HFFc6 (cell line): ENCODE measurements at places on chromosomes 16 and 17. TPM values are rescaled to one million over a fixed set of nuclear protein-coding genes. Genes with fewer than 3 reads are reported as not detected.

DNA sequence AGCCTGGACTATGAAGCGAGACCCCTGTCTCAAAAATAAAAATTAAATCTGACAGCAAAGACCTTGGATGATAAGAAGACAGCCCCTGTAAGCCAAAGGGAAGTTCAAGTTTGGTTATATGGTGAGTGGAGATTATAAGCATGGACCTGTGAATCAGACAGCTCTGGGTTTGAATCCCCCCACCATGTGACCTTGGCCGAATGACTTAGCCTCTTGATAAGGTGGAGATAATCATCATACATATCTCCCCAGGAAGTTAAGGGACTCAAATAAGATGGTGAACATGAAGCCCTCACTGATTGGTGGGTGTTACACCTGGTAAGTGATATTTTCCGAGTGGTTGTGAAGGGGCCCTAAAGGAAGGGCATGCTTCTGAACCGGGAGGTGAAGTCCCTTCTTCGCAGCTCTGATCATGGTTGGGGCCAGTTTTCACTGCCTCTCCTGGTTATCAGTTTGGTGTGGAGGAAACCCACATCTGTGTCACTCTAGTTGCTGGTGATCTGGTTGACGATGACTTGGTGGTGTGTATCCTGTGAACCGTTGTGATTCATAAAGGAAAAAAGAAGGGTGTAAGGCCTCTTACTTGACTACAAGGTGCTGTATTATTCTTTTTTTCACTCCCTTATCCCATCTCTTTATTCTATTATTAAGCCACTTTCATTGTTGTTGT, 61.7 kb upstream of the CLEC18A start:
- H3K27ac ChIP-seq, result no peak overlapping the region
- no peak for DNase-seq

GRCh38 chr17:6666077-6666521, 14.5 kb downstream of the C17orf100 start:
- no peak overlapping the region for H3K27ac ChIP-seq
- H3K4me1 ChIP-seq, result no peaks in the 10 kb centered on the region; the same call in none of the 2 replicates
- H3K4me3 ChIP-seq, result no peak overlapping the region
- peaks cover 16% of the 10 kb centered on the region for H3K27me3 ChIP-seq

The KRT23 gene
- not detected in 3 replicates for total RNA-seq

DNA sequence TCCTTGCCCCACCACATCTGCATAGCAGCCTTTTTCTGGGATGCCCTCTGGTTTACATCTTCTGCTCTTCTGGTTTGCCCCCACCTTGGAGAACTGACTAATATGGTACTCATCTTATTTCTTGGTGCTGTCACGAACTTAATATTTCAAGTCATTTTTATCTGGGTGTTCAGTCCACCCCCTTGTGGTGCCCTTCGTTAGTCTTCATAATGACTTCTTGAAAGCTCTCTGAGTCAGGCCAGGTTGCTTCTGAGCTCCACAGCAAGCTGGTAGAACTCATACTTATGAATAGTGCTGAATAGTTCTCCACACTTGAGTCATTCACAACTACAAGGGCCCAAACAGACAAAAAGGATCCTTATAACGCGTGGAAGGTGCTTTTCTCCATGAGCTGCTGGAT, 35.8 kb upstream of the TEKT3 start:
- peaks cover 29% of the 10 kb centered on the region for H3K4me1 ChIP-seq
- H3K27ac ChIP-seq, result peak overlapping the region; percentile 71
- H3K27me3 ChIP-seq, result no peaks in the 10 kb centered on the region; the same call in 1 of the 2 replicates
- DNase-seq, result peak; percentile 90

DNA sequence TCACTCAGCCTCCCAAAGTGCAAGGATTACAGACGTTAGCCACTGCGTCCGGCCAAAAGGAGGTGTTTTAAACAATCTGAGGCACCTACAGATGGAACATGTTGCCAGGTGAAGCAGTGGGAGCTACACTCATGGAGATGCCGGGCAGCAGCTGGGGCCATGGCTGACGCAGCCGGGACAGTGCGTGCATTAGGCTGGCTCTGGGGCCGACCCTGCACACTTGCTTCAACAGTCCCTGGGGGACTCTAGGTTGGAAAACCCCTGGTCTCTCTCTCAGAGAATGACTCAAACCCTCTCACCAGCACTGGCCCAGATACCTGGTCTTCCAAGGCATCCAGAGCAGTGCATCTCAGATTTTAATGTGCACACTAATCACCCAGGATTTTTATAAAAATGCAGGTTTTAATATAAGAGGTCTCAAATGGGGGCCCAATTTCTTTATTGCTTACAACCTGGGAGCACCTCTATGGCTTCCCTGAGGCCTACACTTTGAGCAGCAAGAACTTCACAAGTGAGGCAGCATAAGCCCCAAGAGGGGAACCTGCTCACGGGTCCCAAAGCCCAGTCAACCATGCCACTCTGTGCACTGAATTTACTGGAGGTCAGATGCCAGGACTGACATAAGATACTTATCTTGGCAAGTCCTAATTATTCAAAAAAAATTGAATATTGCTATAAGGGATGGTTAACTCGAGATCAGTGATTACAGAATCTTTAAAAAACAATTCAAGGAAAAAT, 70.8 kb upstream of the TRAP1 start:
- no peak overlapping the region for H3K4me3 ChIP-seq
- H3K27me3 ChIP-seq, result peaks cover 7% of the 10 kb centered on the region; the same call in 1 of the 2 replicates
- H3K36me3 ChIP-seq, result peaks cover 29% of the 10 kb centered on the region
- no peak overlapping the region; the same call in 1 of the 2 replicates for H3K27ac ChIP-seq

DNA sequence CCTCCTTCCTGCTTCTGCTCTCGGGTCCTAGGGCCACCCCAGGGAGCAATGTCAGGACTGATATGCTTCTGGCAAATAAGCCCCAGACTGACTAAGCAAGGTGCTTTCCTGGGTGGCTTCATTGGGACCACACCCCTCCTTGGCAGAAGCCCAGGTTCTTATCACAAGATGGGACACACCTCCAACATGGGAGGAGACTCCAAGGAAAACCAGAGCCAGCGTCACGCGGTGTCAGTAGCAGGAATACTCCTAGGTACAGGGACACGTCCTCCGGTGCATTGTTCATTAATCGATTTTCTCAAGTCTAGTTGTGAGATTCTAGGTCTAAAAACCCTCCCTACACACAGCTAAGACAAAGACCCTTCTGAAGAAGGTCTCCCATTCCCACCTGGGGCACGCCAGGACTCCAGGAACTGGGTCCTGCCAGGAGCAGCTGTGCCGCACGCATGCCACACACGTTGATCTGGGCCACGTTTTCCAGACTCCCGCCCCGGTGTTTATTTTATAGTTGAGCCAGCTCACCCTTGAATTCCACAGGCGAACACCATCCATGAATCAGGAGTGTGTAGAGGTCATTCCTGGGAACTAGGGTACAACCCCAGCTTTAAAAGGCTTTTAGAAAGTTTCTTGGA, 30.8 kb downstream of the FA2H start:
- DNase-seq, result peak; percentile 47
- peaks cover 1% of the 10 kb centered on the region; the same call in 1 of the 2 replicates for H3K27me3 ChIP-seq
- no peaks in the 10 kb centered on the region for H3K36me3 ChIP-seq
- peak overlapping the region; percentile 53 for H3K4me3 ChIP-seq
- H3K27ac ChIP-seq, result peak overlapping the region; percentile 40; the same call in 1 of the 2 replicates

DNA sequence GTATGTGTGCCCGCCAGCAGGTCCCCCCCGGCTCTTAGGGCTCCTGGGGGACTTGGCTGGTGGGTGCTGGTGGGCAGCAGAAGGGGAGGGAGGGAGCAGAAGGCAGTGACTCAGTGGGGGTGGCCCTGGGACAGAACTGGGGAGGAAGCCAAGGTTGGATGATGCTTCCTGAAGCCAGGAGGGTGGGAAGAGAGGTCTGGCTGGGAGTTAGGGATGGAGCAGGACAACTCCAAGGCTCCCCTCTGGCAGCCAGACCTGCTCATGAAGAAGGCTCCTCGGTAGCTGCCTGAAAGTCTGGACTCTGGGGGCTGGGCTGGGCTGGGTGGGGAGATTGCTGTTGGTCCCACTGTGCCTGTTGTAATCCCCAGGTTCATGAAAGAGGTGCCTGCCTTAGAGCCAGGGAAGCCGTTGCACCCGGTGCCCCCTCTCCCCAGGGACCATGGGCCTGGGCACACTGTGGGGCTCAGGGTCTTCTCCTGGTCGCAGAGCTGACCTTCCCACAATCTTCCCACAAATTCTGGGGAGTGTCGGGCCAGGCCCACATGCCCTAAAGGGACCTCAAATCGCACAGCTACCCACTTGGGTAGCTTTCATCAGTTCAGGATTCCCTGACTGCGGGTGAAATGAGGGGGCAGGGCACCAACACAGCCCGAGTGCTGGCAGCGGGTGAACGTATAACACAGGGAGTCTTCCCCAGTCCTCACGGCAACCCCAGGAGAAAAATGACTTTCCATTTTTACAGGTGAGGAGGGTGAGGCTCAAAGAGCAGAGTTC, 1.1 kb upstream of the PLEKHG4 start:
- peak; percentile 75 for DNase-seq
- H3K4me3 ChIP-seq, result peak overlapping the region; percentile 86
- H3K4me1 ChIP-seq, result peaks cover 33% of the 10 kb centered on the region
- H3K27me3 ChIP-seq, result peaks cover 1% of the 10 kb centered on the region; the same call in 1 of the 2 replicates
- peak overlapping the region; percentile 99 for H3K27ac ChIP-seq
- H3K36me3 ChIP-seq, result peaks cover 8% of the 10 kb centered on the region

The ZNF785 gene
- 8.1 to 9.5 TPM (median 9.4 TPM) in 3 replicates for total RNA-seq

The WWOX gene
- 1.2 and 2.1 TPM in 2 replicates for total RNA-seq

DNA sequence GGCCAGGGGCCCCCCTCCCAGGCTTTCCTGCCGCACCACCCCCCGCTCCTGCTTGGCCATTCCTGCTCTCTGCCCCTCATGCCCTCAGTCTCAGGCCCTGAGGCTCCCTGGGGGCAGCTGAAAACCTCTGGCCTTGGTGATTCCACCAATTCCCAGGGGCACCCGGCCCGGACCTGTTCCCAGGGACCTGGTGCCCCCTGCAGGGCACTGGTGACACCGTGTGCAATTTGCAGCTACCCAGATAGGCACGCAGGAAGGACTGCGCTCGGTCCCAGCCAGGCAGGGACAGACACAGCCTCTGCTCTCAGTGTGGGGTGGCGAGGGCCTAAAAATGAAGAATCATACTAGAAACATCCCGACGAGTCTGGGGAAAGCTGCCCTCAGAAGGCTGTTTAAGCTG, 13.4 kb downstream of the WFDC1 start:
- H3K27me3 ChIP-seq, result peaks cover 33% of the 10 kb centered on the region
- peak; percentile 25 for DNase-seq
- H3K4me3 ChIP-seq, result no peak overlapping the region
- H3K36me3 ChIP-seq, result no peaks in the 10 kb centered on the region
- H3K4me1 ChIP-seq, result peaks cover 11% of the 10 kb centered on the region
- H3K27ac ChIP-seq, result no peak overlapping the region

DNA sequence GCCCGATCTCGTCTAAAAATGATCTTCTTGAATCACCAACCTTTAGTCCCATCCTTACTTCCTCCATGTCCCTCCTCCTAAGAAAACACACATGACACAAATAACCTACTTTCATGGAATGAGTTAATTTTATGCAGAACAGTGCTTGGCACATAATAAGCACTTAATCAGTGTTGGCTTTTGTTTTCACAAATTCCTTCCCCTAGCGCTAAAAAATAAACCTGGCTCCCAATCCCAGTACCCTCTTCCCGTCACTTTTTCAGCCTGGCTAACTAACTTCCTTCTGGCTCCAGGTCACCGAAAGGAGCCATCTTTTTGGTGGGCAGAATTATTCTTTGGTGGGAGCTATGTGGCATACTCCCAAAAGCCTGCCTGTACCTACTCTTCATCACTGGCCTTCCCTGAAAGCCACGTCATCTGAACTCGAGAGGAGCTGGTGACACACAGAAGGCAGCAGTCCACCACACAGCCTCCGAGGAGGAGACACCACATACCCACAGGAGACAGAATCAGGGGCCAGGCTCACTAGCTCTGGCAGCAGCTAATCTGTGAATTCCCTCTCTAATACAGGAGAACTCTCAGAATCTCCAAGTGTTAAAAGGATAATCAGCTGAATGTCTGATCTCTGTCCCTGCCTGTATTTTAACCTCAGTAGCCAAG, 114.5 kb downstream of the SMG6 start:
- H3K27ac ChIP-seq, result peak overlapping the region; percentile 98
- H3K4me1 ChIP-seq, result peaks cover 55% of the 10 kb centered on the region
- peaks cover 61% of the 10 kb centered on the region for H3K36me3 ChIP-seq
- DNase-seq, result no peak
- no peak overlapping the region for H3K4me3 ChIP-seq

DNA sequence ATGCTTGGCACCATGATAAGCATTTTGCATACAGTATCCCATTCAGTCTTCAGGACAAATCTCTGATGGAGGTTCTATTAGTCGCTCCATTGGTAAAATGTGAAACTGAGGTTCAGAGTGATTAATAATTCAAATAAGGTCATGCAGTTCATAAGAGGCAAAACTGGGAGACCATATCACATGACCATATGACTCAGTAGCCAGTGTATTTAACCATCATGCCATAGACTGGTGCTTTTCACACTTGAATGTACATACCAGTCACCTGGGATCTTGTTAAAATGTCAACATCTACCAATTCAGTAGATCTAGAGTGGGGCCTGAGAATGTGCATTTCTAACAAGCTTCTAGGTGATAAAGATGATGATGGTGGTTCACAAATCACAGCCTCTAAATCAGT, 4.3 kb downstream of the ACSM3 start:
- peaks cover 10% of the 10 kb centered on the region for H3K4me1 ChIP-seq
- DNase-seq, result no peak
- H3K27ac ChIP-seq, result no peak overlapping the region

- no peaks in the 10 kb centered on the region for H3K36me3 ChIP-seq
- peaks cover 6% of the 10 kb centered on the region for H3K27me3 ChIP-seq
- DNase-seq, result no peak
These were observed 51.2 kb upstream of the TOB1 start for GRCh38 chr17:50917418-50917743.

GRCh38 chr17:62856594-62856993, 48.5 kb upstream of the MARCHF10 start:
- H3K27me3 ChIP-seq, result peaks cover 7% of the 10 kb centered on the region
- H3K4me3 ChIP-seq, result no peak overlapping the region
- DNase-seq, result no peak

The UBALD1 gene
- total RNA-seq, result 27.6 and 27.7 TPM in 2 replicates

The TNFAIP1 gene
- 76.0 to 86.2 TPM (median 78.4 TPM) in 3 replicates for total RNA-seq

The OTOP2 gene
- total RNA-seq, result not detected in 3 replicates

The CBFA2T3 gene
- not detected in 3 replicates for total RNA-seq

- H3K27me3 ChIP-seq, result peaks cover 4% of the 10 kb centered on the region; the same call in 1 of the 2 replicates
- H3K4me3 ChIP-seq, result peak overlapping the region; percentile 96
- peak overlapping the region; percentile 87 for H3K27ac ChIP-seq
- peaks cover 65% of the 10 kb centered on the region for H3K4me1 ChIP-seq
These were observed 539 bp upstream of the CKLF start for GRCh38 chr16:66551788-66552285.

DNA sequence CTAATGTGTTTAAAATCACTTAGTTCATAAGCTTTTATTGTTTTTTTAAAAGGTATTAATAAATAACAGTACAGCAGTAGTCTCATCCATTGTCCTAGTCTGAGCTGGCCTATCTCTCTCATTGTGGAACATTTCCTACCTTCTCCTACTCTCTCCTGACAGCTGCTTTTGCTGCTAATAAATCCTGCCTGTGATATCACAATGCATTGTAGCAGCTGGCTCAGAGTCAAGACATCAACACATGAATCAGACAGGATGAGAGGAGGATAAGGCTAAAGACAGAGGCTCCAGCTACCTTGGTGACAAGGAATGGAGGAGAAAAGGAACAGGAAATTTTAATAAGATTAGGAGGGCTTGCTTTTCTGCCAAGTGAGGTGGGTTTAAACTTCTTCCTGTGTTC, 626.1 kb downstream of the HS3ST4 start:
- H3K27me3 ChIP-seq, result no peaks in the 10 kb centered on the region
- H3K27ac ChIP-seq, result no peak overlapping the region
- no peak for DNase-seq
- no peaks in the 10 kb centered on the region for H3K36me3 ChIP-seq
- H3K4me3 ChIP-seq, result no peak overlapping the region
- no peaks in the 10 kb centered on the region for H3K4me1 ChIP-seq

The ZNF423 gene
- not detected in 3 replicates for total RNA-seq
